ENCODE measurements at places on chromosomes 6 and 20.
A peak's percentile ranks its signal among the peaks of the same experiment; 100 is the strongest.

- DNase-seq, result no peak
Measured at GRCh38 chr6:41964201-41964887, 22.7 kb upstream of the CCND3 start.

GRCh38 chr20:53448875-53449274, 144.8 kb downstream of the ZNF217 start:
- no peak for DNase-seq

DNA sequence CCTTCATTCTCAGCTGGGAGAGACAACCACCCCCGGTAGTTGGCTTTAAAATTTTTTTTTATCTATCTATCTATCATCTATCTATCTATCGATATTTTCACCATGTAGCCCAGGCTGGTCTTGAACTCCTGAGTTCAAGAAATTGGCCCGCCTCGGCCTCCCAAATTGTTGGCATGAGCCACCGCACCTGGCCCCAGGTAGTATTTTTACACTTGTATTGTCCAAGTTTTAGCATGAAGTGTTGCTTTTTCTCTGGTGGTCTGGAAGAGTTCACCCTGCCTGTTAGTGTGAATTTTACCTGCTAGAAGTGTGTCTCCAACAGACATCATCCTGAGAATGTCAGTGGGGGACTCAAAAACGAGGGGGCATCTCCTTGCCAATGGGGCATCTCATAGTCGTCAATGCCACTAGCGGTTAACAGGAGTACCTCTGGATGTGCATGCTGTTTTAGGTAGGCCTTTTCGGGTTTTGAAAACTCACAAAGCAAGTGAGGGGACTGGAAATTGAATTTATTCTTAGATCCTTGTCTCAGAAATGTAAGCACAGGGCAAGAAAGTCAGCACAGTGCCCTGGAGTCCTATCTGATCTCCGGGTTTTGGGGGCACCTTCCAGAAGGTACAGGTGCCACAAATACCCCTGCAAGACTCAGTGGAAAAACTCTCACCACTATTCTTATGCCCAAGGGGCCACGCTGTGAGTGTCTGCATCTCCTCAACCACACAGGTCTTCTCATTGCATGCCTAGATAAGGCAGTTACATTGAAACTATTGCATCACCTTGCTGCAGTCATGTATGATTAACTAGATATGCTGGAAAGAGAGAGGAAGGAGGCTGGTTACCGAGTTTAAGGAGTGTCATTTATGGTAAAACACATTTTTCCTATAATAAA, 37.1 kb downstream of the TNFAIP3 start:
- no peak for DNase-seq

DNA sequence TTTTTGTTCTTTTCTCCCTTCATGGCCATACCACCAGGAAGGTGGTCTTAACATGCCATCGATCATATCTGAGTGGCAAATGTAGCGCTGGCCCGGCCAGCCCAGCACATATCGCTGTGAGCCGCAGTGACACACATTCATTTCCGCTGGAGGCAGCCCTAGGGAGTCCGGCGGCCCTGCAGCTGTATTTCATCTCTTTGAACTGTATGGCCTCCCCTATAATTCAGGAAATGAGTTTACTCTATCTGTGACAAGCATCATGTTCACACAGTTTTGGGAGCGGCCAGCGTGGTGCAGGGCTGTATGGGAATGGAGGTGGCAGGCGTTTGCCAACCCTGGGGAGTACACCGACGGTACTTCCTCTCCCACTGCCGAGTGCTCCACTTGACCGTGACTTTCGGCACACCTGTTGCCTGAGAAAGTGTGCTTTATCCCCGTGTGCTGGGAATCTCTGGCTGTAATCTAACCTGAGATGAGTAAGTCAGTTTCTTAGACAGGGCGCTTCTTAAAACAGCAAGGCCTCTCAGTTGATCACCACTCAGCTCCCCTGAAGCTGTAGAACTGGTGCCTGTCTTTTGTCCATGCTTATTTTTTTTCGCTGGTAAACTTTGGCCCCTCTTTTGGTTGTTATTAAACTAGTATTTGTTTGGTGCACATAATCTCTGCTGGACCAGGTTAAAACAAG, 257.1 kb upstream of the TAB2 start:
- peak; percentile 23 for DNase-seq

DNA sequence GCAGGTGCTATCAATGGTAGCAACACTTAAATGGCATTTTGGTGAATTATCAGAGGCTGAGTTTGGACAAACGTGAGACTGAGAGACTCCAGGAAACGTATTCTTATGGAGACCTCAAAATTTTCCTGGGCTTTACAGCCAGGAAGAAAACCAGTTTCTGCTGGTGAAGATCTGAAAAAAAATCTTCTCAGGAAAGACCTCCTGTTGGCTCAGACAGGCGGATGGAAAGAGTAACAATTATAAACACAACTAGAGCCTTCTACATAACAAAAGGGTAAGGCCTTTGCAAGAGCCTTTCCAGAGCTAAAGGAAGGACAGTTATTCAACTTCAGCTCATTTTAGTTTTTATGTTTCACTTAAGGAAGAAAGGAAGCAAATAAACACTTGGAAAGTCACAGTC, 274.4 kb downstream of the THBS2 start:
- no peak for DNase-seq

DNA sequence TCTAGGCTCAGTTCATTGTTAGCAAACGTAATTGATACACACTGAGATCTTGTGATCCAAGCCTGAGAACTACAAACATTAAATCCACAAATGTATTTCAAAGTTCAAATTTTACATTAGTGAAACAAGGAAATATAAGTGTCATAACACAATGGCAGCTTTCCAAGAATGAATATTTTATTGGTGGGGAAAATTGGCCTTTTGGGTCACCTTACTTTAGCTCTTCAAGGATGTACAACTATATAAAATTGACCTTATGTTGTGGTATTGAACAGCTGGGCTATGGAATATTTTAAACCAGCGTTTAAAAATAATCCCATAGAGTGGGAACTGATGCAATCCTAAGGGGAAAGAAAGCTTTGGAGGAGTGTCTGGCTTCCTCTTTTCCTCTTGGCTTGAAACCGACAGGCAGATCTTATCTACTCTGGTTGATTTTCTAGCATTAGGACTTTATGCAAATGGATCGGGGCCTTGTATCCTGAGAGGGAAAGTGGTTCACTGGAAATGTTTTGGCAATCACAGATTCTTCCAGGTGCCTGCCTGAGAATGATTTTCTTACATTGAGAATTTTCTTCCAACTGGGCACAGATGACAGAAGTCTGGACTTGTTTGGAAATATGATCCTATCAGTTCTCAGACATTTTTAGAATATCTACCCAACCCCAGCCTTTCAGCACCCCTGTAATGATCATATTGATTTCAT, 184.8 kb upstream of the ECI2 start:
- DNase-seq, result no peak

- DNase-seq, result no peak
Measured at GRCh38 chr20:21241406-21241805, 61.7 kb upstream of the XRN2 start.

GRCh38 chr20:33660035-33660684, 2.0 kb upstream of the C20orf144 start:
- DNase-seq, result no peak

DNA sequence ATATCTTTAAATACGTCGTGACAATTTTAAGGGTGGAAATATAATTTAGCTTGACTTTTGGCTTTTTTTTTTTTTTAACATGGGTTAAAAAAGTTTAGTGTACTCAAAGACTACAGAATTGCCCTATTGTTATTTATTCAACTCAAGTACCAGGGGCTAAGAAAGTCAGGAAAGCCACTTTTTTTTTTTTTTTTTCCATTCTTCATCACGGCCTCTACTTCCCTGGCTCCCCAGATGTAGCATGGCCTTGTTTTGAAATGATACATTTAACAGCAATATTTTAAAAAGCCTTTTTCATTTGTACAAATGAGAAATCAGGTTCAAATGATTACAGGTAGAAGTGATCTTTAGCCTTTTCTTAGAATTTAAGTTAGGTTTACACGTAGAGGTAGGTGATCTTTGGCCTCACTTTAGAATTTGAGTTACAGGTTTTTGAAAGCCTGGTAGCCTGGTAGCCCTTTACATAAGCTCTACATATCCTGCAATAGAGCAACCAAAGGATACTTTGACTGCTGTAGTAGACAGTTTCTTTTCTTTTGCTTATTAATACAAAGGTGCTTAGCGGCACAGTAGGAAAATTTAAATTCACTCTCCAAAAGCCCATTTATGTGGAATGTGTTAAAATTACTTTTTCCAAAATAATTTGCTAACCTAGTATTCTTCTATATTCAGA, 160.5 kb upstream of the MMS22L start:
- no peak for DNase-seq

DNA sequence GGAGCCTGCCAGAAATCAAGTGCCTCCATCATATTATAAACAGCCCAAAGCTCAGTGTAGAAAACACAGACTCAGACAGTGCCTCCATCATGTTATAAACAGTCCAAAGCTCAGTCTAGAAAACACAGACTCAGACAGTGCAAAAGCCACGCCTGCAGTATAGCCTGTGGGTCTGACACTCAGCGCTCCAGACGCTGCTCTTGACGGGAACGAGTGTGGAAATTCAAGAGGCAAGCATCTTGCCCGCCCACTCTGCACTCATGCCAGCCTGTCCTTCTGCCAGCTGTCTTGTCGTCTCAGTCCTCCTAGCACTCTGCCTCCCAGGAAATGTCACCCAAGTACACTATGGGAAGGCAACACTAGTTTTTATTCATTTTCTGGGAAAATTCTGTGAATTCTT, 274.2 kb upstream of the CDH4 start:
- DNase-seq, result no peak

DNA sequence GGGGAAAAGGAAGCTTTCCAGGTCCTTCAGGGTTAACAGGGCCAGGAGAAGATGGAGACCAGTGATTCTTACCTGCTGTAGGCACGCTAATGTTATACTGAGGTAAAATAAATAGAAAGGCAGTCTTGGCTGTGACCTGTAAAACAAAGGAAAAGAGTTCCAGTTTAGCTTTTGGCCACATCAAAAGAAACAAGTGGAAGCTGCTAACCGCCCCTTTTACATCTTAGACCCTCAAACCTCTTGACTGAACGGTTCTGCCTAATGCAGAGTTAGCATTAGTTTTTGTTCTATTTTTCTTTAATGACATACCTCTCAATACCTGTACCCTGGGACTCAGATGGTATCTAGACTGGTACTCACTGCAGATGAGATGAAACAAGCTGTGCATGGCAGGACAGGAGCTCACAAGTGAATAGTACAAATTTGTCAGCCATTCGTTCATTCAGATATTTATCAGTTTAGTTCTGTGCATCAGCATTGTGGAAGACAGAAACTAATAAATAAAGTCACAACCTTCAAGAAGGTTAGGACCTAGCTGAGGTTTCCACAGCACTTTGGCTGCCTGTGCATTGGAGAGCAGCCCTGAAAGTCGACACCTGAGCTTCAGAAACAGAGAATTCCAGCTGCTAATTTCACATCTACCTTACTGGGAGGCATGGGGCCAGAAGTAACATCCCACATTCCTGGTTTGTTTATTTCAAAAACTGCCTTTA, 41.0 kb downstream of the TRAM2 start:
- DNase-seq, result no peak

DNA sequence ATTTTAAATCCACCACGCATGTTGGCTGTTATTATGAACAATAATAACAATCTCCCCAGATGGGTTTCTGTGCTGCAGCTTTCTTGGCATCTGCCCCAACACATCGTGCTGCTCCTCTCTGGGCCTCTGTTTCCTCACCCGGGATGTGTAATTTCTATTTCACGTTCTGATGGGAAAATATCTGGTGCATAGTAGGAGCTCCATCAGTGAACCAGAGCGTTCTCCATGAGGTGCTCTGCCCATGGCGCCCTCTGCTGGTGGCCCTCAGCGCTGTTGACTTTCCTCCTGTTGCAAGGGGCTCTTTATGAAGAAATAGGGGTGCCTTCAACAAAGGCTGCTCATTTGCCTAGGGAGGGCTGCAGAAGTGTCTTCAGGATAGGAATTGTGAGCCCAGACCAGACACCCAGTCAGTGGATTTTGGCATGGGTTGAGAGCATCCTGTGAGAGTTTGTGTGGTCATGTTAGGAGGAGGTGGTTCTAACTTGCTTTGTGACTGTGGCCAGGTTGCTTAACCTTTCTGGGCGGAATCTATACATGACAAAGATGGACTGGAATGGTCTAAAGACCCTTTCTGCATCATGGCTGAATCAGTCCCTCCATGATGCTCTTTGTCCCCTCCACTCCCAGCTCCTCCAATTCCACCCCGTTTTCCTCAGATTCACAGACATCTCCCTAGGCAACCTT, 8.1 kb downstream of the SCRT2 start:
- DNase-seq, result peak; percentile 25

GRCh38 chr6:114611696-114612095, 268.9 kb upstream of the HS3ST5 start:
- DNase-seq, result no peak

GRCh38 chr6:87628881-87629280, 38.9 kb downstream of the ORC3 start:
- DNase-seq, result no peak

DNA sequence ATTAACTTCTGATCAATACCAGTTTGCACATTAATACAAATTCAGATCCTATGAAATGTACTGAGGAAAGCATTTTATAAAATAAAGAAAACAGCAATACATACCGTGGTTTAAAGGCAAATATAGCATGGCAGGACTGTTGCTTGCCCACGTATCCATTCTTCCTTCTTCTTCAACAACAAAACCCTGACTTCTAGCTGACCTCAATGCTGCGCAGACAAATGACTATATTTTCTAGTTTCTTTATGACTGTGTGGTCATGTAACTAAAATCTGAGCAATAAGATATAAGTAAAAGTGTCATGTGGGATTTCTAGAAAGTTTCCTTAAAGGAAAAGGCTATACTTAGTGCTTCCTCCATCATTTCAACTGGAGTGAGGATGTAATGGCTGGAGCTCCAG, 85.0 kb downstream of the CDC40 start:
- no peak for DNase-seq

DNA sequence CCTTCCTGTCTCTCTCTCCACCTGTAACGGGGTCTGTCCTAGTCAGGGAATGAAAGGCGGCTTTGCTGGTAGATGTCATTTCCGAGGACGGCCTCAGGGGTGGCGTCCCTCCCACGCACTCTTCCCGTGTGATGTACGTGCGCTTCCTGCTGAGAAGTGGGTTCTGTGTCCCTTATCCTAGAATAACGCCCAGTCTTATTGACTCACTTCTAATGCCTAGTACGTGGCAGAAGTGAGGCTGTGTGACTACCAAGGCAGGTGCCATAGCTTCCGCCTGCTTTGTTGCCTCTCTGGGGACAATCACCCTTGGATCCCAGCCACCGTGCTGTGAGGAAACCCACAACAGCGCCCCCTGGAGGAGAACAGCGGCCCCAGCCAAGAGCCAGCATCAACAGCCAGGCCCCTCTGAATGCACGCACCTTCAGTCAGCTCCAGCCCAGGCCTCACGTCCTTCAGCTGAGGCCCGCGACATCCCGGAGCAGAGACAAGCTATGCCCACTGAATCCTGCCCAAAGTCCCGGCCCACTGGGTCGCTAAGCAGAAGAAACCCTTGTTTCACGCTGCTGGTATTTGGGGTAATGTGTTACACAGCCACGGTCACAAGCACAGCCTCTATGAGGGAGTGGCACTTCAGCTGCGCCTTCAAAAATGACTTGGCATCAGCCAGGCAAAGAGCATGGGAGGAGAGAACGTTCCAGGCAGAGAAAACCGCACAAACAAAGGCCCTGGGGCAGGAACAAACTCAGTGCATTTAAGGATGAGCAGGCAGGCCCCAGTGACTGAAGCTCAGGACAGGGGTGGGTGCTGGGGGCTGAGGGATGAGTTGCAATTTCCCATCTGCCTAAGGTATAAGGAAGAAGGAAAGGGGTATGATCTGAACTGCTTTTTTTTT, 224.2 kb downstream of the NFATC2 start:
- peak; percentile 22 for DNase-seq

Data from activated T-helper 1 cell treated with anti-CD3 and anti-CD28 coated beads, Interleukin-2, amount 50 U/mL, for 16 hours (primary cell).